ENCODE measurements at places on chromosomes 13 and 19. TPM values are rescaled to one million over a fixed set of nuclear protein-coding genes. Genes with fewer than 3 reads are reported as not detected.

The ZNF331 gene
- total RNA-seq: 108 TPM

The KLK10 gene
- total RNA-seq: 16.5 TPM

The KCNN1 gene
- not detected for total RNA-seq

DNA sequence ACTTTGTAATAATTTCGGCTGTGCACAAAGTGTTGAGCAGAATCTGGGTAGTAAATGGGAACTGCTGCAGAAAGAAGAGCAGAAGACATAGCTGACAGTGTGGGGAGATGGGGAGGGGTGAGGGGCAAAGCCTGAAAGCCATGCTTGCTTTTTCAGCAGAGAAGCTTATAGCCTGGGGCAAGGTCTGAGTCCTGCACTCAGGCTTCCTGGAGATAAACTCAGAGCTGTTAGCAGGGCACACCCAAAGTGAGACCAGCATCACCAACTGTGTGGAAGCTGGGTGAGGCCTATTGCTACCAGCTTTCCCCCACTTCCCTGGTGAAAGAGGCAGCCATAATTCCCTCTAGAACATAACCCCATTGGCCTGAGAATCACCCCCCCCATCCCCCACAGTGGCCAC, 15.6 kb upstream of the LHFPL6 start:
- H3K36me3 ChIP-seq: no peaks in the 10 kb centered on the region
- no peaks in the 10 kb centered on the region for H3K27me3 ChIP-seq
- no peak for DNase-seq
- H3K27ac ChIP-seq: no peak overlapping the region
- no peaks in the 10 kb centered on the region for H3K4me1 ChIP-seq

DNA sequence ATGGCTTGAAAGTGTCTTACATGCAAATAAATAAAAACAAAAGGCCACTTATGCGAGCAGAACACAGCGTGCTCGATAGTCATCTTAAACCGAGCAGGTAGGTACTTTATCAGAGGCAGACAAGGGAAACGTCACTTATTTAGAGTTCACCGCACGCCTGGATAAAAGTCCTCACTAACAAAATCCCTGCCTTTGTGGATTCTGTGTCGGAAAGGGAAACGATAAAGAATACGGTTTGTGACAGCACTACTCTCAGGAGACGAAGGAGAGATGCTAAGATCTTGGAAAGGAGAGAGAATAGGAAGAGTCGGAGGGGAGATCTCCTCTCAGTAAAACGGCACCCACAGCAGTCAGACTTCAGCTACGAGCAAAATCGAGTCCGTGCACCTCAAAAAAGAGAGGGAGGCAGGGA, 581 bp downstream of the RCBTB1 start:
- H3K36me3 ChIP-seq: no peaks in the 10 kb centered on the region
- peak overlapping the region; percentile 56 for H3K27ac ChIP-seq
- H3K4me1 ChIP-seq: peaks cover 3% of the 10 kb centered on the region

The BCL3 gene
- total RNA-seq: 33.1 TPM

DNA sequence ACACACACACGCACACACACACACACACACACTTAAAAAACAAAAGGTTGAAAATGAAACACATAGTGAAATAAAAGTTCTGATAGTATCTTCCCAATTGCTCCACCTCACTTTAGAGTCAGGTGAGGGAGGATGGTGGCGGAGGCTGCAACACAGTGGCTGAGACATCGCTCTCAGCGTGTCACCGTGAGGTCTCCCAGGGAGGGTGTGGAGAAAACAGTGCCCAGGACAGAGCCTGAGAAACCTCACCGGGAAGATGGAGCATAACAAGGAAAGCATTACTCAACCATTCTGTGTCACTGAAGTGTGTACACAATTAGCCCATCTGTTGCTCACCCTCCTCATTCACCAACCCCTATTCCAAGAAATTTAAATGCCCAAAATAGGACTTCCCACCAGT, 111.4 kb upstream of the USP29 start:
- H3K4me3 ChIP-seq: no peak overlapping the region
- H3K27me3 ChIP-seq: no peaks in the 10 kb centered on the region
- no peaks in the 10 kb centered on the region for H3K36me3 ChIP-seq
- H3K4me1 ChIP-seq: peaks cover 5% of the 10 kb centered on the region
- no peak overlapping the region for H3K27ac ChIP-seq

The GJB2 gene
- total RNA-seq: not detected

- H3K4me1 ChIP-seq: no peaks in the 10 kb centered on the region
- no peaks in the 10 kb centered on the region for H3K36me3 ChIP-seq
- H3K4me3 ChIP-seq: no peak overlapping the region
These were observed 21.8 kb upstream of the NAXD start for GRCh38 chr13:110593430-110594130.

GRCh38 chr13:110801044-110801443, 87.5 kb downstream of the ING1 start:
- no peak overlapping the region for H3K4me3 ChIP-seq
- peaks cover 6% of the 10 kb centered on the region for H3K4me1 ChIP-seq
- no peaks in the 10 kb centered on the region for H3K36me3 ChIP-seq
- H3K27me3 ChIP-seq: no peaks in the 10 kb centered on the region

- no peaks in the 10 kb centered on the region for H3K36me3 ChIP-seq
These were observed 389.8 kb downstream of the TBC1D4 start for GRCh38 chr13:75092143-75092542.

GRCh38 chr13:36891752-36892151, 28.3 kb downstream of the SMAD9 start:
- no peaks in the 10 kb centered on the region for H3K4me1 ChIP-seq
- H3K4me3 ChIP-seq: no peak overlapping the region
- no peak overlapping the region for H3K27ac ChIP-seq
- H3K27me3 ChIP-seq: no peaks in the 10 kb centered on the region
- no peaks in the 10 kb centered on the region for H3K36me3 ChIP-seq
- DNase-seq: no peak

DNA sequence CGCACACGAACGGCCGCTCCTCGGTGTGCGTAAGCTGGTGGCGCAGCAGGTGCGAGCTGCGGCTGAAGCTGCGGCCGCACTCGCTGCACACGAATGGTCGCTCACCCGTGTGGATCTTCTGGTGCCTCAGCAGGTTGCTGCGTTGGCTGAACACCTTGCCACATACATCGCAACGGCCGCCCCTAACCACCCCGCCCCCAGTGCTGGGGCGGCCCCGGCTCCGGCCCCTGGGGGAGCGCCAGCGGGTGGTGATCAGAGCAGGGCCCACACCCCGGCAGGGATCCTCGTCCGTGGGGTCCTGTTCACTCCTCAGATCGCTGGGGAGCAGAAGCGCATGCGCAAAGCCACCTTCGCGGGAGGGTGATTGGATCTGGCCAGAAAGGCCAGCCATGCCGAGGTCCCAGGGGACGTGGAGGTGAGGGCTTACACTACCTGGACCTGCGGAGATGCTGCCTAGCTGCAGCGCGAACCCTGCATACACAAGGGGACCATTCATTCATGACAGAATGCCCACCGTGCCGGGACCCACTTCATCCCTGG, 4.7 kb upstream of the UBE2M start:
- peaks cover 21% of the 10 kb centered on the region for H3K4me1 ChIP-seq
- no peak overlapping the region for H3K27ac ChIP-seq
- H3K4me3 ChIP-seq: peak overlapping the region; percentile 37

The SLC17A7 gene
- 0.57 TPM for total RNA-seq

The CYP2A6 gene
- 1.9 TPM for total RNA-seq

DNA sequence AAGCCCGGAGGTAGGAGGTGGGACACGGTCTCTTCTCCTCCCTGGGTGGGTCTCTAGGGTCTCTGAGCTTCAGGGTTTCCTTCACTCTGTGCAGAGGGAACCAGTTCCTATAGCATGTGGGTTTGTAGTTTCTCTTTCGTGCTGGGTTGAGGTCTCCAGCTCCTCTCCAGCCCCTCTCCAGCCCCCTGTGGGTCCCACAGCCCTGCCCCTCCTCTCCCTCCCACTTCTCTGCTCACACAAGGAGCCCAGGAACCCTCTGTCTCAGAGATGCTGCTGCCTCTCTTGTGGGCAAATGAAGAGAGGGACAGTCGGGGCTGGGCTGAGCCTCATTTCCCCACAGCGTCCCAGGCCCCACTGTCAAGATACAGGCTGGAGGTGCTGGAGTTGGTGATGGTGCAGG, 1.4 kb downstream of the SIGLEC7 start:
- no peak overlapping the region for H3K27ac ChIP-seq
- no peaks in the 10 kb centered on the region for H3K27me3 ChIP-seq
- no peaks in the 10 kb centered on the region for H3K4me1 ChIP-seq
- H3K4me3 ChIP-seq: no peak overlapping the region
- no peaks in the 10 kb centered on the region for H3K36me3 ChIP-seq

GRCh38 chr19:38944981-38945506, 14.3 kb downstream of the MRPS12 start:
- H3K36me3 ChIP-seq: no peaks in the 10 kb centered on the region
- DNase-seq: no peak
- H3K4me3 ChIP-seq: no peak overlapping the region
- no peak overlapping the region for H3K27ac ChIP-seq
- no peaks in the 10 kb centered on the region for H3K27me3 ChIP-seq

The CPT1C gene
- 14.5 TPM for total RNA-seq

The SMAD9 gene
- total RNA-seq: 11.0 TPM

The CLDN10 gene
- 1.1 TPM for total RNA-seq

GRCh38 chr13:77335543-77335942, 8.6 kb upstream of the MYCBP2 start:
- no peak overlapping the region for H3K27ac ChIP-seq
- no peaks in the 10 kb centered on the region for H3K27me3 ChIP-seq
- no peaks in the 10 kb centered on the region for H3K36me3 ChIP-seq
- no peak for DNase-seq
- no peak overlapping the region for H3K4me3 ChIP-seq

GRCh38 chr13:31067416-31068118, 94.1 kb downstream of the HSPH1 start:
- no peaks in the 10 kb centered on the region for H3K36me3 ChIP-seq
- no peak for DNase-seq
- no peak overlapping the region for H3K4me3 ChIP-seq
- no peaks in the 10 kb centered on the region for H3K4me1 ChIP-seq

The CYP4F12 gene
- 2.7 TPM for total RNA-seq

DNA sequence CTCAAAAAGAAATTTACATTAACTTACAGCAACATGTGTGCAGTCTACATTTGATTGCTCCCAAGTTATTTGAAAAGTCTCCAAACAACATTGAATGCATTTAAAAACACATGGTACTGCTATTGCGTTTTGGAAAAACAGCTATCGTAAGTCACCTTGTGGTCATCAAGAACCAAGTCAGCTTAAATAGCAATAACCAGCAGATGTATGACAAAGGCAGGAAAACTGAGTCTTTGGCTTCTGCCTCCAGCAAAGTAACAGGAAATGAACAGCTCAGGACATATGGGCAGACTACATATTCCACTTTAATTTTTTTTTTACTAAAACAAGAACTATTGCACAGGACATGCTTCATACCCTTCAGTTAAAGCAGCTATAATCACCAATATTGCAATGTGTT, 580.6 kb upstream of the SPRY2 start:
- H3K27ac ChIP-seq: no peak overlapping the region
- H3K4me1 ChIP-seq: no peaks in the 10 kb centered on the region
- DNase-seq: no peak
- no peaks in the 10 kb centered on the region for H3K27me3 ChIP-seq

DNA sequence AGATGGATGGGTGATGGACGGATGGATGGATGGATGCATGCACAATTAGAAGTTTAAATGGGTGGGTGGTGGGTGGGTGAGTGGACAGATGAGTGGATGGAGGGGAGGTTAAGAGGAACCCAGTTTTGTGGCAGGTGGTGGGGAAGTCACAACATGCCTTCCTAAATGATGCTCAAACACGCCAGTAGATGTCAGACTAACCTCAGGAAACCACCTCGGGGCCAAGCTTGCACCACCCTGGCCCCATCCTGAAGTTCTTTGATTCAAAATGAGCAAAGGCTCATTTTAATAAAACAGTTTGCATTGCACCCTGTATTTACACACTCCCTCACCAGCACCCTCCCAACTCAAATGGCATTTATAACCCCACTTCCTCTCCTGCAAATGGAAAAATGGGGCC, 91.4 kb upstream of the CACNA1A start:
- no peak overlapping the region for H3K4me3 ChIP-seq
- no peaks in the 10 kb centered on the region for H3K27me3 ChIP-seq
- H3K27ac ChIP-seq: no peak overlapping the region
- peak; percentile 29 for DNase-seq
